ENCODE measurements at places on chromosomes 5 and 9.
A peak's percentile ranks its signal among the peaks of the same experiment; 100 is the strongest.

- peak; percentile 32 for DNase-seq
Observed at GRCh38 chr5:35926389-35927051, 11.9 kb downstream of the CAPSL start.

DNA sequence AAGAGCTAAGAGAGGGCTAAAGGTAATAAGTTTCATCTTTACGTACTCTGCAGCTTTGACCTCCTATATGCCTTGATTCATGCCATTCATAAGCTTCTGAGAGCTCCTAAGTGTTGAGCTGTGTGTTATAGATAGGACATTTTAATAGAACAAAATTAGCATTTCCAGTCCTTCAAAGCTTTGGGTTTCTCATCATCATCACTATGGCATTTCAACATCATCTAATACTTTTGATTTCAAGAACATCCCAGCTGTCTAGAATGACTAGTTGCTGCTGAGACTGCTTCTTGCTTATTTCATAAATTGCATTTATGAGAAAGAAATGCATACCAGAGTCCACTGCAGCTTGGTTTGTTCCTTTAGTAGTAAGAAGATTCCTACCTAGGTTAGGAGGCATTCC is 201.7 kb downstream of the SGCD start:
- DNase-seq, result no peak

DNA sequence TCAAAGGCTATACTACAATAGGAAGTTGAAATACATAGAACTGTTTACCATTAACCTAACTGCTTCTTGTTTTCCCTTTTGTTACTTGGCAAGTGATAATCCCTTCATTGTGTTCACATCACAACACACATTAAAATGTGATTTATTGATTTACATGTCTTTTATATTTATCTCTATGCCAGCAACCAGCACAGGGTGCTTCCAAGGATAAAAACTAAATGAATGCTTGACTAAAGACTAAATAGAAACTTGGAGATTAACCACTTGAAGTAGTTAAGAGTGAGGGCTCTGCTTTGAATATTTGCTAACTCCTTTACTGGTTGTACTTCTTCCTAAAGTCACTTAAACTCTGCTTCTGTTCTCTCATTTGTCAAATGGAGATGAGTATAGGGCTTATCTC is 1730.6 kb downstream of the EFNA5 start:
- DNase-seq, result no peak

DNA sequence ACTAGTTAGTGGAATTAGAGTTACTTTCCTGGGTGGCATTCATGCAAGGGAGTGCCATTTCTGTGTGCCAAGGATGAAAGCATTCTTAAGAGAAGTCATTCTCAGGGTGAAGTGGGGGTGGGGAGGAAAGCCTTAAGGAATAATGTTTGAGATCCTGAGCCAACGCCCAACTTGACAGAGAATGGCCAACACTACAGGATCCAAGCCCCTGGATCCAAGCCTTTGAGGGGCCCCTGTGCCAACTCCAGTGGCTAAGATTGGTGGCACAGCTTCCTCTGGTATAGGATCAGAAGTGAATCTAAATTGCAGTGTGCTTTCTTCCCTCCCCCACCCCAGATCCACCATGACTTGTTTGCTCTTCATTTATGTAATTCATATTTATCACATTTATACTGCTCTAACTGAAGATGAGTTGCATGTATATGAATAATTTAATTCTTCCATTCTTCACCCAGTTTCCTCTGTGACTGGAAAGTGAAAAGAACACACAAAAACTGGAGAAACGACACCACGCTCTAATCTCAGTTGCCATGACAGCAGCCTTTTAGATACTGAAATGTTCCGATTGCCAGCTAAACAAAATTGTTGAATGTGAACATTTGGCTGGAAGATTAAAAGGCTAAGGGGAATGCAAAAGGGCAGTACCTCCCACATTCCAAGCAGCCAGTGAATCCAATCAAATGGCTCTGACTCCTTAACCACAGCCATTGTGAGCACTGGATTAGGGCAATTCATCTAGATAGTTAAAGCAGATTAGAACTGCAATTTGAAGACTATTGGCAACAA is 4.5 kb downstream of the ZNF608 start:
- DNase-seq, result no peak

GRCh38 chr5:124252191-124252638 is 494.2 kb downstream of the ZNF608 start:
- DNase-seq, result no peak

- no peak for DNase-seq
Observed at GRCh38 chr5:144485540-144485939, 314.9 kb downstream of the KCTD16 start.

DNA sequence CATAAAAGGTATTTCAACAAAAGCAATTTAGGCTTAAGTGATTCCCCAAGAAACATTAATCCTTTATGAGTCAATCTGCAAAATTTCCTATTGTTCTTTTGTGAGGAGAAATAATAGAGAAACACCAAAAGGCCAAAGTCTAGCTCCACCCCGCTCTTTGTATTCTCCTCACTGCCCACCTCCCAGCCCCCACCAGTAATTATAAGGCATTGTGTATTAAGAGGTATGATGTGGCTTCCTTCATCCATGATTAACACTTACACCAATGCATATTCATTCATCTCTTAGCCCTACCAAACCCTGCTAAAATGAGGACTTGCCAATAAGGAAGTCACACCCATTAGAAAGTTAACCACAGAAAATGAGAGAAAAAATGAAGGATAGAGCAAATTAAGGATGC is 105.3 kb upstream of the SPATA31D4 start:
- no peak for DNase-seq

DNA sequence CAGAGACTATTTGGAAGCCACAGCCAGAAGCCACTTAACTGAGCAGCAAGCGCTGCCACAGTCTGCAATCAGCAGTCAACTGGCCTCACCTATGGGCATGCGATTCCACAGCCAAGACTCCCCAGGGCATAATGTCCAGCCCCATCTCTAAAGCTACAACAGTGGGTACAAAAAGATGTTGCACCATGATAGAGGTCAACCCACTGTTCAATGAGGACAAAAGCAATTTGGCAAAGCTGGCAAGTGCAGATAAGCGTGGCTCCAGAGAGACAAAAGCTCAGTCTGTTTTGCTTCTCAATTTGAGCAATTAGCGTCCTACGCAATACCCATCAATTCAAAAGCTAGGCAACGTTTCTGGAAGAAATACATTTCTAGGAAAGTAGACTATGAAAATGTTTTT is 3.2 kb downstream of the TAS2R1 start:
- DNase-seq, result no peak

DNA sequence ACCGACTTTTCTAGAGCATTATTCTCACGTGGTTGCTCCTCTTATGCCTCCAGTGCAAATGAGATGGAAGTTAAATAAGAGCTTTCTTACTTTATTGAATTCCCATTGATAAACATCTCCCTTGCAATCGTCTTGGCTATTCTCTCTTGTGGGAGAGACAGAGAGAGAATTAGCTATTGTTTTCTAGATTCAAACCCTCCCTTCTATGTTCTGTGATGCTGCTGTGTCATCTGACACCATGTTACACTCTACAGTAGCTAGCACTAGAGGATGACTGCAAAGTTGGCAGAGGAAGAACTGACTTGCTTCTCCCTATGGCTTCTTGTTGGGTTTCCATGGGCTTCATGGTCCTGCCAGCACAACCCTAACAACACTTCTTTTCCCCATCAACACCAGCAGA is 134.6 kb upstream of the RANBP3L start:
- DNase-seq, result no peak

DNA sequence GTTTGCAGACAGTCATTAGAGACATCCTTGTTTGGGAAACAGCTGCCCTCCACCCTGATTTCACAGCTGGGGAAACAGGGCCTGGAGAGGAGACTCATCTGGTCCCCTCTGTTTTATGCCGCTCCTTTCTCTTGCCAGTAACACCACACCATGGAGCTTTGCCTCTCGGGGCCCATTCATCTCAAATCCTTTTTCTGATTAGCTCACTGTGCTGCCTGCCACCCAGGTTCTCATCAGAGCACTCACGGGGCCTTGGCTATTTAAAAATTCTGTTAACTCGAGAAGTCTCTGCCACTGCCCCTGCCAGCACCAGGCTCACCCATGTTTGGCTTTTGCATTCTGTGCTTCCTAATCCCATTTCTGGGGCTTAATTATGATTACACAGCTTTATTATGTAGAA is 36.8 kb upstream of the C5orf58 start:
- no peak for DNase-seq

DNA sequence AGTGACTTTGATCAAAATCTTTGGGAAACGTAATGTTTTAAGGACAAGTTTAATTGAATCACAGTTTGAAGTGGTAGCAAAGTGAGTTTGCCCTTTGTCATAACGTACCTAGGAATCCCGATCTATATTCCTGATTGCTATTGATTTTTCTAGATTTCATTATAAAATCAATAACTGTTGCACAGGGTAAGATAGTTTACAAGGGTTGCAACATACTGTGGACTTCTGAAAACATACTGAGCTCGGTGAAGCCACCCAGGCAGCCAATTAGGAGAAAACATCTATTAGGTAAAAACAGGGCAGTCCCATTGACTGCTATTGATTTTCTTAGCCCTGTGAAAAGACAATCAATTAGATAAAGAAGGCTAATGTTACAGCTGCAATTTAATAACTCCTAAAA is 659.9 kb downstream of the ISL1 start:
- DNase-seq, result no peak

DNA sequence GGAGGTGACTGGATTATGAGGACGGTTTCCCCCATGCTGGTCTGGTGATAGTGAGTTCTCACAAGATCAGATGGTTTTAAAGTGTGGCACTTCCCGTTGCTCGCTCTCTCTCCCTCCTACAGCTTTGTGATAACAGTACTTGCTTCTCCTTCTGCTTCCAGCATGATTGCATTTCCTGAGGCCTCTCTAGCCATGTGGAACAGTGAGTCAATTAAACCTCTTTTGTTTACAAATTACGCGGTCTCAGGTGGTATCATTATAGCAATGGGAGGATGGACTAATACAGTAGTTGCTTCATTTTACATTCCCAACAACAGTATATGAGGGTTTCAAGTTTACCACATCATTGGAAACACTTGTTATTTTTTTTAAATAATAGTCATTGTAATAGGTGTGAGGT is 937.3 kb upstream of the ARRDC3 start:
- DNase-seq, result no peak

GRCh38 chr5:173643964-173644363 is 27.5 kb upstream of the BOD1 start:
- no peak for DNase-seq

GRCh38 chr9:109846776-109847175 is 66.8 kb downstream of the PALM2AKAP2 start:
- no peak for DNase-seq

- DNase-seq, result no peak
Observed at GRCh38 chr5:159319832-159320231, 10.5 kb downstream of the IL12B start.
